Vagina (tissue), 2 donors: ENCODE measurements at places on chromosomes 6 and 20.

DNA sequence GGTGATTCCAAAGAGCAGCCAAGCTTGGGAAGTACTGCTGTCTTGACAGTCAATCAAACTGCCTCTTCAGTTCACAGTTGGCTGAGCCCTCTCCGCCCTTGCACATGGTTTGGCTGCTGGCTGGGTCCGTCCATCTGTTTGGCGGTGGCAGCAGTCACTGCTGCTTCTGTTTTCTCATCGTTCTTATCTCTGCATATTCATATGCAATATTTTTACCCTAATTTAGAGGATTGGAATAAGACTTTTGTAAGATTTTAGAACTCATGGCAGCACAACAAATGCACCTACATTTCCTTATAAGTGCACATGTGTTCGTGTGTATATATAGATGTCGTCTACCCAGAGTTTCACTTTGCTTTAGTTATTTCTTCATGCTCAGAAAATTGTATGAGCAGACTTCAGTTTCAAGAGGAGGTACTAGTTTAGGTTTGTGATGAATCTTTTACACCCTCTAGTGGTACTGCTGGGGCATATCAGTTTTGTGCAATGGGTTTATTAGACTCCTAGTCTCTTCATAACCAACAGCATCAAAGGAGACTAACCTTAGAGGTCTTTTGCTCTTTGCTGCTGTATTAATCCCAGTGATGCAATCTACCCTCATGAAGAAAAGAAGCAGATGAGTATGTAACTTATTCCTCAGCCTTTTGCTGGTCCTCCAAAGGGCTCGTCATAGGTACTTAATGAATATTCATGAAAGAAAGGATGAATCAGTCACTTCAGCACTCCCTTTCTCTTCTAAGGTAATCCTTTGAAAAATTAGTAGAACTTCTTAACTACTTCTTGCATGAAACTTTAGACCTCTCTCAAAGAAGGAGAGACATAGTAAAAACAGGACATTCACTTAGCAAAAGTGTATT is 44.3 kb downstream of the KHDC1L start:
- DNase-seq: no peak
- no peak overlapping the region for H3K27ac ChIP-seq
- H3K36me3 ChIP-seq: no peaks in the 10 kb centered on the region
- H3K4me1 ChIP-seq: no peaks in the 10 kb centered on the region
- no peaks in the 10 kb centered on the region for H3K27me3 ChIP-seq
- H3K4me3 ChIP-seq: peak overlapping the region; percentile 27

DNA sequence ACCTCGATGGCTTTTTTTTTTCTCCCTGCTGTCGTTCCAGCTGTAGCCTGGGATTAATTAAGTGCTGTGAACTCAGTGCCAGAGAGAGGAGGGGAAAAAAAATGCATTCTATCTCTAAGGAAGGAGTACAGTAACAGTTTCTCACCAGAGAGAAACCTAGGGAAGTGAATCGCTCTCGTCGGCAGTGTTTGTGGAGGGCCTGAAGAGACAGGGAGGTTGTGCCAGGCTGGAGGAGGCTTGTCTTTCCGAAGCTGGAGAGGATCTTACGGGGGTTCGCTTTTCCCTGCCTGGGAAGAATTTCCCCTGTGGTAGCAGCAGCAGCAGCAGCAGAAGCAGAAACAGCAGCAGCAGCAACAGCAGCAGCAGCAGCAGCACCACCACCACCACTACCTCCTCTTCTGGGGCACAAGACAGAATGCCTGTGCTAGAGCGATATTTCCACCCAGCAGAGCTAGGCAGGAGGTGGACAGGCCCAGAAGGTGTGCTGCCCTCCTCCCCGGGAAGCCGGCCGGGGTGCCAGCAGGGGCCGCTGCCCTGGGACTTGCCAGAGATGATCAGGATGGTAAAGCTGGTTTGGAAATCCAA is 186.5 kb downstream of the PDE7B start:
- no peak for DNase-seq
- H3K4me3 ChIP-seq: peak overlapping the region; percentile 46

GRCh38 chr20:59314997-59315396 is 14.6 kb downstream of the EDN3 start:
- no peaks in the 10 kb centered on the region for H3K27me3 ChIP-seq
- no peaks in the 10 kb centered on the region for H3K36me3 ChIP-seq
- no peak overlapping the region for H3K4me3 ChIP-seq
- no peaks in the 10 kb centered on the region for H3K4me1 ChIP-seq
- H3K27ac ChIP-seq: no peak overlapping the region

- no peak overlapping the region for H3K27ac ChIP-seq
- H3K27me3 ChIP-seq: no peaks in the 10 kb centered on the region
- H3K4me1 ChIP-seq: no peaks in the 10 kb centered on the region
These were observed 59.1 kb upstream of the RNF144B start for GRCh38 chr6:18328070-18328469.

DNA sequence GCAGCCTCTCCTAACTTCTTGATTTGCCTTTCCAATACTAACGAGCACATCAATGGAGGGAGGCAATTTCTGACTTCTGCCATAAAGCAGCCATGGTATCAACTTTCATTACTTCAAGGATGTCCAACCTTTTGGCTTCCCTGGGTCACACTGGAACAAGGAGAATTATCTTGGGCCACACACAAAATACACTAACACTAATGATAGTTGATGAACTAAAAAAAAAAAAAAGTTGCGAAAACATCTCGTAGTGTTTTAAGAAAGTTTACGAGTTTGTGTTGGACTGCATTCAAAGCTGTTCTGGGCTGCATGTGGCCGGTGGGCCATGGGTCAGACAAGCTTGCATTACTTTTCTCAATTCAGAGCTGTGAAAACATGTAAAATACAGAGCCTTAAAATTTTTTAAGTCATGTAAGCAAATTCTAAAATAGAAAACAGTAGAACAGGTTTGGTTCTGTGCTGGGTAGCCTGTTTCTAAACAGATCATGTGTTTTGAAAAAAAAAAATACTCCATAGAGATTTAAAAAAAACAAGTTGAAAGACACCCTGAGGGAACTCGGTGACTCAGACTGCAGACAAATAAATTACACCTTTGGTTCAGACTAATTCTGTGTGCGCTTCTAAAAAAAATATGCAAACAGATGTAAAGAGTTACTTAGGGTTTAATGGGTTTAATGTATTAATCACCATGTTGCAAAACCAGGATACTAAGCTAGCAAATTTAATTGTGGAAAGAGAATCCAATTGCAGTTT is 43.6 kb upstream of the SLC22A23 start:
- no peak for DNase-seq
- H3K27ac ChIP-seq: peak overlapping the region; percentile 35
- no peak overlapping the region for H3K4me3 ChIP-seq
- H3K36me3 ChIP-seq: no peaks in the 10 kb centered on the region
- no peaks in the 10 kb centered on the region for H3K27me3 ChIP-seq

DNA sequence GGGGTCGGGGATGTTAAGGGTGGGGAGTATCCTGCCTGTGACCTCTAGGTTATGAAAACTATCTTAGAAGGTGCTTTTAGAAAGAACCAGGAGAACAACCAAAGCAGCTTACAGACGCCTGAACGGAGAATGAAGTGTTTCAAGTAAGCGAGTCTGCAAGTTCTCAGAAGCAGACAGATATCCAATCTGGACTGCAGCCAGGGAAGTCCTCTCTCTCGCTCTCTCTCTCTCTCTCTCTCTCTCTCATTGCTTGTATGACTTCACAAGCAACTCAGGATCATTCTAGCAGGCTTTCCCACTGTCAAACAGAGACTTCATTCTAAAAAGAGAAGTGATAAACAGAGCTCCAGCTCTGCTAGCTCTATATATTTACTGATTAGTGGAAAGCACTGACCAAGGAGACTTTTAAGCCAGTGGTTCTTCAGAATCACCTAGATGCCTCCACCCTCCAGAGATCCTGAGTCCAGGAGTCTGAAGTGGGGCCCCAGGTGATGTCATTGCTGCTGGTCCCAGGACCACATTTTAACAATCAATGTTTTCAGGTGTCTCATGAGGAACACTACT is 6.0 kb downstream of the TCF21 start:
- peaks cover 3% of the 10 kb centered on the region for H3K27me3 ChIP-seq
- H3K4me1 ChIP-seq: peaks cover 37% of the 10 kb centered on the region
- H3K4me3 ChIP-seq: no peak overlapping the region
- DNase-seq: no peak
- peak overlapping the region; percentile 71 for H3K27ac ChIP-seq

GRCh38 chr6:159254186-159254585 is 85.0 kb downstream of the FNDC1 start:
- H3K27me3 ChIP-seq: no peaks in the 10 kb centered on the region
- peaks cover 31% of the 10 kb centered on the region for H3K4me1 ChIP-seq
- DNase-seq: no peak
- H3K36me3 ChIP-seq: no peaks in the 10 kb centered on the region
- no peak overlapping the region for H3K4me3 ChIP-seq

DNA sequence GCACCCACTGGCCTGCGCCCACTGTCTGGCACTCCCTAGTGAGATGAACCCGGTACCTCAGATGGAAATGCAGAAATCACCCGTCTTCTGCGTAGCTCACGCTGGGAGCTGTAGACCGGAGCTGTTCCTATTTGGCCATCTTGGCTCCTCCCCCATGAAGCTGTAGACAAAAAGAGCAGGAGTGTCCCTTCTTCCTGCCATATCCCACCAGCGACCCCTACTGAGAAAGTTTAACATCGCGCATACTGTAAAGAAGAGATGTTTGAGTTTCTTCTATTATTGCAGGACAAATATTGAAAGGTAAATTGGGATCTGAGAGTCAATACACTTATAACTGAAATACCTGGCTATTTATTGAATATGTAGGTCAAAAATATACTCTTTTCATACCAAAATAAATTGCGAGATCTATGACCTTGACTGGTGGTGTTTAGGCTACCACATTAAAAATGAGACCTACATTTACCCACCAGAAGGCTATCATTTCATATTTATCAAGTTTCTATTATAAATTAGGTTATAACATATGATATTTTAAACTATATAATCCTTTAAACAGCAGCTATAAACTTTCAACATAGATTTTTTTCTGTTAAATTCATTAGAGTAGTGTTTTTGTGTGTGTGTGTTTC is 586.3 kb downstream of the HTR1B start:
- H3K27ac ChIP-seq: no peak overlapping the region
- H3K4me3 ChIP-seq: no peak overlapping the region
- no peaks in the 10 kb centered on the region for H3K36me3 ChIP-seq
- H3K4me1 ChIP-seq: no peaks in the 10 kb centered on the region
- no peak for DNase-seq
- no peaks in the 10 kb centered on the region for H3K27me3 ChIP-seq

DNA sequence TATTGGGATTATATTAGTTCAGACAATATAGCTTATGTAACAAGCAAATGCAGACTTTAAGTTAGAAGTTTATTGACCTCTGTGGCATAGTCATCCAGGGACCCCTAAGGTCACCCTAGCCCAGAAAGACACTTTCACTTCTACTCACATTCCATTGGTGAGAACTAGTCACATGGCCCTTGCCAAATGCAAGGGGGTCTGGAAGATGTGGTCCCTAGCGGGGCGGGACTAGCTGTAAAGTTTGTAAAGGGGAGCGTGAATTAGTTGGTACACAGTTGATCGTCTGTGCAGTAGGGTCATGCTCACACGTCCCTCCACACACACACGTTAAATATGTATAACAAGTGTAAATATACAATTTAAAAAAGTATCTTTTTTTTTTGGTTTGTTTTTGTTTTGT is 9.3 kb downstream of the HNF4A start:
- no peaks in the 10 kb centered on the region for H3K36me3 ChIP-seq
- no peak overlapping the region for H3K27ac ChIP-seq
- H3K27me3 ChIP-seq: no peaks in the 10 kb centered on the region

GRCh38 chr6:127069659-127070279 is 48.7 kb upstream of the RSPO3 start:
- no peak for DNase-seq
- no peaks in the 10 kb centered on the region for H3K36me3 ChIP-seq
- no peaks in the 10 kb centered on the region for H3K27me3 ChIP-seq

GRCh38 chr6:121767211-121767610 is 331.8 kb downstream of the GJA1 start:
- no peak for DNase-seq
- H3K27me3 ChIP-seq: no peaks in the 10 kb centered on the region
- no peaks in the 10 kb centered on the region for H3K36me3 ChIP-seq
- H3K27ac ChIP-seq: no peak overlapping the region
- no peak overlapping the region for H3K4me3 ChIP-seq

- H3K27ac ChIP-seq: no peak overlapping the region
- no peaks in the 10 kb centered on the region for H3K4me1 ChIP-seq
- H3K4me3 ChIP-seq: no peak overlapping the region
- no peak for DNase-seq
These were observed 27.1 kb downstream of the LBP start for GRCh38 chr20:38373231-38373867.

- H3K27me3 ChIP-seq: no peaks in the 10 kb centered on the region
- H3K36me3 ChIP-seq: no peaks in the 10 kb centered on the region
- H3K4me3 ChIP-seq: no peak overlapping the region
- DNase-seq: no peak
- no peaks in the 10 kb centered on the region for H3K4me1 ChIP-seq
These were observed 134.9 kb downstream of the GMDS start for GRCh38 chr6:2110504-2110903.

GRCh38 chr20:3071266-3071609 is 182 bp upstream of the OXT start:
- peaks cover 48% of the 10 kb centered on the region for H3K4me1 ChIP-seq
- no peak for DNase-seq
- H3K4me3 ChIP-seq: peak overlapping the region; percentile 60
- H3K27me3 ChIP-seq: no peaks in the 10 kb centered on the region
- H3K27ac ChIP-seq: peak overlapping the region; percentile 71

DNA sequence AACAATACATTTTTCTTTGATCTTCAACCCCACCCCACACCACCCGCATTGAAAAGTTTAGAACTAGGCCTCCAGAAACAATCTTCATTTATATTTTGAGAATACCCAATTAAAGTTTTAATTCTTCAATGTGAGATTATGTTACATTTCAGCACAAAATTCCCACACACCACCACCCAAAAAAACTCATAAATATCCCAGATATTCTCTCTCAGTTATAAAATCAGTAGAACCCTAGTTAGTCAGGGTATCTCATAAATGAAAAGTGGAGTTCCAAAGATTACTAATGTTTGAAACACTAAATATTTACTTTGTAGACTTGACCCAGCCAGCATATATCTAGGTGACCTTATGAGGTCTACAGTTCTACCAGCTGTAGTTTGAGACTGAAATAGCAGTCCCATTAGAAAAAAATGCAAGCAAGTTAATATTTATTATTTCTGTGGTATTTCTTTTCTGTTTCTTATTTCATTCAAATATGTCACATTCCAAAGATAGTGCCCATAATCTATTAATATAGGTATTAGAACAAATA is 371.0 kb downstream of the TENT5A start:
- H3K27me3 ChIP-seq: no peaks in the 10 kb centered on the region
- no peak overlapping the region for H3K4me3 ChIP-seq
- no peaks in the 10 kb centered on the region for H3K4me1 ChIP-seq
- H3K27ac ChIP-seq: no peak overlapping the region
- no peaks in the 10 kb centered on the region for H3K36me3 ChIP-seq

- no peaks in the 10 kb centered on the region for H3K27me3 ChIP-seq
These were observed 54.4 kb downstream of the OTOR start for GRCh38 chr20:16802652-16802935.

DNA sequence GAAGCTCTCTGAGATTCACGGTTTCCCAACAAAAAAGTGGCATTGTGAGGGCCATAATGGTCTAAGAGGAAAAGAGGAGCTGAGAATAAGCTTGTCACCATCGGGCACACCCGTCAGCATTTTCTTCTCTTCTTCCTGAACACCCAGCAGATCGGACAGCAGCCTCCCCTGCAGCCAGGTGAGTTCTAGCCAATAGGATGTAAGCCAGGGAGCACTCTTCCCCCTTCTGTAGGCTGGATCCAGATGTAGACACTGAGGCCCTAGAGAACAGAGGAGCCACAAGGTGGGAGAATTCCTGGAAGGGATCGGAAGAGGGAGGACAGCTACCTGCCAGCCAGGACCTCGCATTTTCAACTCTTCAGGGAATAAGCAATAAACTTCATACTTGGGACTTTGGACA is 228.0 kb downstream of the SYNDIG1 start:
- peaks cover 21% of the 10 kb centered on the region for H3K4me1 ChIP-seq
- H3K36me3 ChIP-seq: no peaks in the 10 kb centered on the region
- H3K27me3 ChIP-seq: no peaks in the 10 kb centered on the region
- DNase-seq: peak; percentile 77
